Panc1 (cell line): ENCODE measurements at places on chromosomes 6 and 20. TPM values are rescaled to one million over a fixed set of nuclear protein-coding genes. Genes with fewer than 3 reads are reported as not detected.

Gene TFAP2A
- total RNA-seq = 83.9 TPM

Gene ME1
- total RNA-seq = 19.7 TPM

Gene MUC21
- total RNA-seq = not detected

Gene TNNC2
- 0.26 TPM for total RNA-seq

Gene CAGE1
- total RNA-seq = not detected

Gene LGSN
- total RNA-seq = not detected

Gene ACOT8
- 21.1 TPM for total RNA-seq

Gene BPIFB1
- 0.10 TPM for total RNA-seq

Gene VWA7
- total RNA-seq = 4.3 TPM

Gene CALHM5
- total RNA-seq = not detected

Gene PRSS16
- total RNA-seq = 4.7 TPM

Gene MRAP2
- total RNA-seq = 2.5 TPM

Gene HACE1
- total RNA-seq = 13.0 TPM

Gene FIG4
- total RNA-seq = 19.0 TPM

Gene BLTP3A
- total RNA-seq = 20.2 TPM

Gene ARMC12
- 1.4 TPM for total RNA-seq

Gene PBOV1
- not detected for total RNA-seq

Gene TMEM14C
- total RNA-seq = 159 TPM

Gene SLA2
- total RNA-seq = 0.13 TPM

Gene UBE2J1
- 30.5 TPM for total RNA-seq

Gene REM1
- total RNA-seq = not detected

Gene ELOVL2
- 27.8 TPM for total RNA-seq

Gene BNIP5
- not detected for total RNA-seq

Gene OR12D3
- not detected for total RNA-seq

Gene SIRPA
- total RNA-seq = 2.4 TPM

Gene SRSF12
- 0.28 TPM for total RNA-seq

Gene XKR7
- total RNA-seq = 6.2 TPM

Gene CFAP61
- total RNA-seq = 0.28 TPM

Gene SLC24A3
- total RNA-seq = not detected

Gene SLC4A11
- total RNA-seq = 144 TPM

Gene ADGRB3
- total RNA-seq = 0.10 TPM

Gene PRRT1
- total RNA-seq = 1.3 TPM

Gene RSPO3
- total RNA-seq = not detected

Gene CLPSL1
- total RNA-seq = not detected

Gene SLPI
- total RNA-seq = 0.74 TPM

Gene ABCF1
- total RNA-seq = 94.9 TPM
